Mesenchymal stem cell (in vitro differentiated cells and primary cell): ENCODE measurements at places on chromosomes 2 and 18.
A peak's percentile ranks its signal among the peaks of the same experiment; 100 is the strongest.

DNA sequence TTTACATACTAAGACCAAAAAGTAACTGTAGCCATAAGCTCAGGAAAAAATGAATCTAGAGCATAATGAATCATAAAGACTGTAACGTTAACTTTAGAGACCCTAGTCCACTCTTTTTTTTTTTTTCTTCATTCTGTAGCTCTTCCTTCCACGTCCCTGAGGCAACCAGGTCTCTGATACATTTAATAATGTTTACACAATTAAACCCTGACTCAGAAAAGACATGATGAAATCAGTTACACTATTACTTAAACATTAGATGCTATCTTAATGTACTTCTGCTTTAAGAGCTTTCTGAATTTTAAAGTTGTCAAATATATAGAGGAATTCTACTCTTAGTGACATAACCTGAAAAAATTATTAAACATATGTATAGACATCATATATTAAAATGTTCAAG is 1121.5 kb upstream of the DDX18 start:
- no peaks in the 10 kb centered on the region for H3K36me3 ChIP-seq
- no peak overlapping the region for H3K27ac ChIP-seq
- no peak overlapping the region for H3K4me3 ChIP-seq

GRCh38 chr18:75128051-75128605 is 80.8 kb downstream of the PTGR3 start:
- peaks cover 13% of the 10 kb centered on the region for H3K4me1 ChIP-seq
- DNase-seq: no peak
- H3K27me3 ChIP-seq: no peaks in the 10 kb centered on the region
- no peak overlapping the region for H3K27ac ChIP-seq
- no peaks in the 10 kb centered on the region for H3K36me3 ChIP-seq

DNA sequence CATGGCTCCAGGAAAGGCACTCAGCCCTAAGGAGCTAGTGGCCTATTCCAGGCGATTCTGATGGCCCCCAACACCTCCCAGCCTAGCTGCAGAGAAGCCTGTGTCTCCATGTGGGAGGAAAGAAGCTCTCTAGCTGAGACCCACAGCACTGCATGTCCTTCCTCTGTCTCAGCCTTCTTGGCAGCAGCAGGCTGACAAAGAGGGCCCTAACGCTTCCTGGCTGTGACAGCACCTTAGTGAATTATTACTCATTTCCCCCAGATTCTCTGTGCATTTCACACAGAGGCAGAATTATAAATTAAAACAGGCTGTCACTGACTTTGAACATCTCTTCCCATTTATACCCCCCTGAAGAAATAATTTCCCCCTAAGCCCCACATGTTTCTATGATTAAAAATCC is 206.8 kb downstream of the CLIP4 start:
- H3K36me3 ChIP-seq: no peaks in the 10 kb centered on the region
- no peak overlapping the region for H3K27ac ChIP-seq
- no peak overlapping the region for H3K4me3 ChIP-seq
- H3K27me3 ChIP-seq: no peaks in the 10 kb centered on the region

GRCh38 chr2:186575302-186575701 is 14.6 kb upstream of the ITGAV start:
- peak overlapping the region; percentile 84 for H3K27ac ChIP-seq
- no peaks in the 10 kb centered on the region for H3K27me3 ChIP-seq
- H3K36me3 ChIP-seq: no peaks in the 10 kb centered on the region
- peak; percentile 99 for DNase-seq

DNA sequence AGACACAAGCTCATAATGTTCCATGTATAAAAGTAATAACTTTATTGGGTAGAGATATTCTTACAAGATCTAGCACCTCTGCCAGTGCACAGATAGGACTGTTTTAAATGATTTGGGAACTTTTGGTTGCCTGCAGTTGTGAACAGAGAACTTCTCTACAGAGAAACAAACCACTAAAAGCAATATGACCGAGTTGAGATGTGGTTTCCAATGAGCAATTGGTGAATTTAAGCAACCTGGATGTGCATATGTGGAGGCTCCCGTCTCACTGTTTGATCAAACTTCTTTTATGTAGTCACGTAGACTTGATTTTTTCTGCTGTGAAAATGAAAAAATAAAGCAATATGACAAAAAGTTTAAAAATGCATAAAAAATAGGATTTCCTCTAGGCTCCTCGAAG is 7.8 kb downstream of the SOX11 start:
- H3K36me3 ChIP-seq: no peaks in the 10 kb centered on the region
- no peak for DNase-seq
- no peaks in the 10 kb centered on the region for H3K4me1 ChIP-seq
- no peaks in the 10 kb centered on the region for H3K27me3 ChIP-seq

GRCh38 chr2:8882094-8882493 is 44.7 kb upstream of the KIDINS220 start:
- H3K4me1 ChIP-seq: peaks cover 7% of the 10 kb centered on the region
- peaks cover 6% of the 10 kb centered on the region for H3K36me3 ChIP-seq
- peak; percentile 17 for DNase-seq
- H3K4me3 ChIP-seq: no peak overlapping the region
- no peaks in the 10 kb centered on the region for H3K27me3 ChIP-seq
- no peak overlapping the region for H3K27ac ChIP-seq

DNA sequence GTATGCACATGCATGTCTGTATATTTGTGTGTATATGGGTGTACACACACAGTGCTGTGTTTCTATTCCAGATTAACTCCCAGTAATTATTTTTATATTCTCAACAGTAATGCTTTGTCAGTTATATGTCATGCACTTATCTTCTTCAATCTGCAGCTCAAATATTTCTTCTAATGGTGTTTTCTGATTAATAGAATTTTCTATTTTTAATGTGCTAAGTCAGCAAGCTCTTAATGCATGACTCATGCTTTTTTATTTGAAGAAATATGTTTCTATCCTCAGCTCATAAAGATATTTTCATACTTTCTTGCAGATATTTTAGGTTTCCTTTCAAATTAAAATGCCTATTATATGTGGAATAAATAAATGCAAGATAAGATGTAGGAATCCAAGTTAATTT is 59.7 kb upstream of the TMEM18 start:
- no peaks in the 10 kb centered on the region for H3K36me3 ChIP-seq
- no peak for DNase-seq
- peaks cover 11% of the 10 kb centered on the region for H3K4me1 ChIP-seq

- no peak for DNase-seq
- H3K27ac ChIP-seq: no peak overlapping the region
- H3K4me1 ChIP-seq: no peaks in the 10 kb centered on the region
- no peaks in the 10 kb centered on the region for H3K36me3 ChIP-seq
Measured at GRCh38 chr2:96449637-96450036, 55.5 kb downstream of the NEURL3 start.

DNA sequence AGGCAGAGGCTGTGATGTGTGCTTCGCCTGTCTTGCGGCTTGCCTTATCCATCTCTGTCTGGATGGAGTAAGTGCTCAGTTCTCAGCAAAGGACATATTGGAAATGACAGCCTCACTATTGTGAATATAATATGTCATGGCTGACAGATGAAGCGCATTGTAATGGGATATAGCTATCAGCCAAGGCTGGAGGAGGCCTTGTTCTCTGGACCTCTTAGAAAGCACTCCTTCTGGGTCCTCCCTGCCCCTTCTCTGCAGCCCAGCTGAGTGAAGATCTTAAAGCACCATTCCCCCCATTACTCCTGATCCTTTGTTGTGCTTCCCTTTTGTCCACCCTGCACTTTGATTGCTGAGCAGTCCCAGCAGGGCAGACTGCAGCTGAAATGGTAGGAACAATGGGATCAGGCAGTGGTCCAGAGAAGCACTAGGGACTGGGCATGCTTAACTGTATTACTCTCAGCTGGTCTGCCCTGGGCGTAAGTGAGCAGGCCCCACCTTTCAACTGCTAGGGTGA is 265.3 kb downstream of the SETBP1 start:
- peaks cover 13% of the 10 kb centered on the region for H3K36me3 ChIP-seq
- no peak overlapping the region for H3K4me3 ChIP-seq
- H3K27ac ChIP-seq: no peak overlapping the region
- peaks cover 1% of the 10 kb centered on the region for H3K4me1 ChIP-seq
- H3K27me3 ChIP-seq: no peaks in the 10 kb centered on the region
- no peak for DNase-seq

DNA sequence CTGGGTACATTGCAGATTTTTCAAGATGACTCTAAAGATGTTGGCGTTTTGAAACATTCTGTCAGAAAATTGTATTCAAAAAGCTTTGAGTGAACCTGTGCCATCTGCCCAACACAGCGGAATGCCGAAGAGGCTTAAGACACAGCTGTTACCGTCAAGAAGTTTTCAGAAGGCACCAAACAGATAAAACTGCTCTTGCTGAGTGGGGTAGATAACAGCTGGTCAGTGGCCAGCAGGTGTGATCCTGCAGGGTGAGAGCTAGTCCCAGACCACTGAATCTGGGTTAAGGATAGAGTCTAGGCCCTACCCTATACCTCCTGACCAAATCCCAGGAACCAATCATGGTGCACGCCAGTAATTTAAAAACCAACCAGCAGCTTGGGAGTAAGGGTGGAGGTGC is 60.5 kb upstream of the B3GNT7 start:
- H3K27ac ChIP-seq: no peak overlapping the region
- H3K4me1 ChIP-seq: peaks cover 7% of the 10 kb centered on the region
- no peaks in the 10 kb centered on the region for H3K27me3 ChIP-seq
- H3K4me3 ChIP-seq: no peak overlapping the region
- H3K36me3 ChIP-seq: peaks cover 68% of the 10 kb centered on the region

DNA sequence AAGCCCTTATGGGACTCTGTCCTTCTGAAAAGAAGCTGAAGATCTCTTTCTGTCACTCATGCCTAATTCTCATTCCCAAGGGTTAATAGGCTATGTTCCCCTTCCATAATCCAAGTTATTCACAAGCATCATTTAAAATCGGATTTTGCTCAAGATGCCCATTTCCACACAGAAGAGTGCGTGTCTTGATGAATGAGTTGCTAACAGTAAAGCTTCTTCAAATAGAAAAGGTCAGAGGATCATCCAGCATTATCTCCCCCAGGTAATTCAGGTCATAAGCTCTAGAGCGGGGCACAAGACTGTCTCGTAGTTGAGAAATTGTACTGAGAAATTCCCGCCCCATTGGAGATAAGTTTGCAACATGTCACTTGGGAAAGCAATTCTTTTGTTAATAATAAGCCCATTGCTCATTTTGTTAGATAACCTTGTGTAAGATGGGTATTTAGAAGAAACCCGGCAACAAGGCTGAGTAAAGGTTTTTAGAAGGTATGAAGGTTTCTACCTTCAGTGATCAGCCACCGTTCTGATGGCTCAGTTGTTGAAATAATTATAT is 290.7 kb upstream of the EPAS1 start:
- no peak for DNase-seq
- no peak overlapping the region for H3K27ac ChIP-seq
- H3K4me3 ChIP-seq: no peak overlapping the region
- H3K4me1 ChIP-seq: peaks cover 2% of the 10 kb centered on the region
- H3K36me3 ChIP-seq: peaks cover 97% of the 10 kb centered on the region
- H3K27me3 ChIP-seq: no peaks in the 10 kb centered on the region

DNA sequence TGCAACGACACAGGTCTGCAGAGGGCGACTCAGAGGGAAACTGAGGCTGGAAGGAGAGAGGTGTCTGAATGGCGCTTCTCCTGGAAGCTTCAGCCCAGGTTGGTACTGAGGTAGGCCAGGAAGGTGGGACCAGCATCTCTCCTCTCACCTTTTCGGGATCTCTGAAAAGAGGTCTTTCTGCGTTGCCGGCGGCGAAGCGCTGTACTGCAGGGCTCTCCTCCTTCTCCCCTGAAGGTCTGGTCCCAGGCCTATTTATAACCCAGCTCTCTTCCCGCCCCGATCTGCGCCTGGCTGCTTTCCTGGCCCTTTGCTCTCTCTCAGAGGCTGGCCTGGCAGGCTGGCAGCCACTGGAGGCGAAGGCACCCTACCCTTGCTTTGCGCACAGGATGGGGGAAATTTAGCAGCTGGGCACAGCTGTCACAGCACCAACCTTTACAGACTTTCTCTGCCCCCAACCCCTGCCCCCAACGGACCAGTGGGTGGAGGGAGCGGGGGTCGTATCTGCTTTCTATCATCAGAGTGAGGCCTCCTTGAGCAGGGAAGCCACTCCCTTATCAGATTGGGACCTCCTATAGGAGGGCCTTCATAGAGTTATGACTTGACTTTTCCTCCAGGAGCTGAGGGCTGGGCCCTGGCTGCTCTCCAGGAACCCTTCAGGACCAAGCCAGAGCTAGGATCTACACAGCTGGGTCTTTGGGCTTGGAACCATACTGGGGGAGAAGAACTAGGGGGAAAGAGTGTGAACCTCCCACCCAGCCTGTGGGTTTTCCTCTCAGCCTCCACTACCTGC is 1.1 kb downstream of the DYSF start:
- H3K36me3 ChIP-seq: peaks cover 10% of the 10 kb centered on the region
- peak overlapping the region; percentile 98 for H3K27ac ChIP-seq
- peak overlapping the region; percentile 70 for H3K4me3 ChIP-seq
- no peak for DNase-seq
